ENCODE measurements at places on chromosomes 12 and 14.

GRCh38 chr12:119444462-119445044 lies 110.0 kb downstream of the CCDC60 start:
- DNase-seq, result peak; percentile 26

- no peak for DNase-seq
These were observed 14.2 kb downstream of the CLEC4C start for GRCh38 chr12:7732993-7733392.

- no peak for DNase-seq
These were observed 542.9 kb upstream of the FLRT2 start for GRCh38 chr14:84987042-84987441.

DNA sequence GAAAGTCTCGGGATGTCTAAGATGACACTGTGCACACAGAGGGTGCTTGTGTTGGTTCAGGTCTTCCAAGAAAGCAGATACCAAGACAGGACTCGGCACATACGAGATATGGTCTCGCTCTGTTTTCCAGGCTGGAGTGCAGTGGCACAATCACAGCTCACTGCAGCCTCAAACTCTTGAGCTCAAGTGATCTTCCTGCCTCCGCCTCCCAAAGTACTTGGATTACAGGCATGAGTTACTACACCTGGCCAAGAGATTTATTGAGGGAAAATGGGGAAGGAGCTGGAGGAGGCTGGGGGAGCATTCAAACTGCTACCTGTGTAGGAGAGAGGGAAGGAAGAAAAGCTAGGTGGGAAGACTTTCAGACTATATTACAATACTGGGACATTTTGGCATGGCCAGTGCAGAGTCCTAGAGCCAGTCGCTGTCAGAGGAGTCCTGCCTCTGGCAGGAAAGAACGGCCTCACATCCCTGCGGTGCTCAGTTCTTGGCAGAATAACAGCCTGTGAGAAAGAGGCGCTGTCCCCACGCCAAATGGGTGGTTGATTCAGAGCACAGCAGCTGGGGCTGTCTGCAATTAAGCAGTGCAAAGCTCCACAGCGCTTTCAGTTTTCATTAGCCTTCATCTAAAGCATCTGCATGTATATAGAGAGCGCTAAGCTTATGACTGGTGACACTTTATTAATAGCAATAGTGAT lies 18.3 kb downstream of the SLC17A8 start:
- no peak for DNase-seq

GRCh38 chr14:59944909-59945308 lies 25.0 kb downstream of the LRRC9 start:
- DNase-seq, result no peak

- no peak for DNase-seq
These were observed 884 bp downstream of the GPD1 start for GRCh38 chr12:50104417-50105366.

All from CD4-positive, alpha-beta T cell treated with Interleukin-4 for 4 hours (primary cell).